GM12892 (cell line): ENCODE measurements at places on chromosomes 16 and 17.

GRCh38 chr16:73289232-73289631, 241.3 kb upstream of the ZFHX3 start:
- no peak for DNase-seq

GRCh38 chr17:48095611-48096010, 5.7 kb downstream of the CBX1 start:
- no peak for DNase-seq

- DNase-seq, result no peak
These were observed 17.7 kb downstream of the SLC38A8 start for GRCh38 chr16:84024854-84025253.

GRCh38 chr17:75535119-75535537, 9.6 kb downstream of the LLGL2 start:
- no peak for DNase-seq

- DNase-seq, result no peak
These were observed 15.8 kb downstream of the CACNG5 start for GRCh38 chr17:66850692-66851091.
